ENCODE measurements at places on chromosomes 5 and 9. TPM values are rescaled to one million over a fixed set of nuclear protein-coding genes. Genes with fewer than 3 reads are reported as not detected.

RFESD gene
- 5.7 TPM for total RNA-seq

PDZD2 gene
- not detected for total RNA-seq

TNIP1 gene
- 148 TPM for total RNA-seq

MGAT4B gene
- 96.8 TPM for total RNA-seq

INSL6 gene
- not detected for total RNA-seq
